ENCODE measurements at places on chromosomes 2 and 18.

- DNase-seq: no peak
These were observed 40.1 kb downstream of the RASGRP3 start for GRCh38 chr2:33516456-33516995.

- no peak for DNase-seq
These were observed 104.6 kb downstream of the RTN4 start for GRCh38 chr2:54945391-54946219.

GRCh38 chr18:62977512-62977911 is 262.2 kb downstream of the PHLPP1 start:
- no peak for DNase-seq

GRCh38 chr2:151007365-151007764 is 254.3 kb downstream of the RBM43 start:
- no peak for DNase-seq

- DNase-seq: no peak
These were observed 1046.0 kb upstream of the TMEFF2 start for GRCh38 chr2:193240752-193241151.

- DNase-seq: no peak
These were observed 483.0 kb upstream of the NRP2 start for GRCh38 chr2:205199165-205199850.

GRCh38 chr2:44226753-44227152 is 48.5 kb upstream of the SLC3A1 start:
- DNase-seq: no peak

DNA sequence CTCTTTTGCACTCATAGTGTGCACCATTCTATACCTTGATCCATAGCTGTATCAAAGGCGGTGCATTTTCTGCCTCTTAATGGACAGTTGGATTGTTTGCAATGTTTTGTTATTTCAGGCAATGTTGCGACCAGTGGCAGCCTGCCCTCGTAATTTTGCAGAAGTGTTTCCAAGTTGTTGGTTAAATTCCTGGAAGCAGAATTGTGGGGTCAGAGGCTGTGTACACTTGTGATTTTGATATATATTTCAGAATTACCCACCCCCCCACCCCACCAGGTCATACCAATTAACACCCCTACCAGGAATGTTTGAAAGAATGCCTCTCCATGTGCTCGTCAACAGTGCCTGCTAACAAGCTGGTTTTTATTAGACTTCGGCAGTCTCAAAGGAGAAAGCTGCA is 32.4 kb upstream of the IL1R1 start:
- DNase-seq: no peak

GRCh38 chr2:129160879-129161278 is 818.6 kb upstream of the RAB6C start:
- no peak for DNase-seq

DNA sequence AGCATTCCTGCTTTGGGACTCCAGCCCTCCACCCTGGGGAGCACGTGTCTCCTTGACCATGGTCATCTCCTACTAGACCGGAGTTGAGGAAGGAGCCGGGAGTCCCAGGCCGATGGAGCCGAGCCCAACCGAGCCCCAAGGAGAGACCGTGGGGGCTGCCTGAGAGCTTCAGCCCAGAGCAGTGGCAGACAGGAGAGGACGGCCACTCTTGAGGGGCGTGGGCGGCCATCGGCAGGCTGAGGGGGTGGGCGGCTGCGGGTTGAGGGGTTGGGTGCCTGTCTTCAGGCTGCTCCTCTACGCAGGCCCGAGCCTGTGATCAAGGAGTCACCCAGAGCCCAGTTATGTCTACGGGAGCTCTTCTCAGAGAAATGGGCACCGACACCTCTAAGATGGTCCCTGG is 158.7 kb downstream of the PXDN start:
- no peak for DNase-seq

GRCh38 chr2:209305026-209305425 is 118.8 kb upstream of the MAP2 start:
- no peak for DNase-seq

DNA sequence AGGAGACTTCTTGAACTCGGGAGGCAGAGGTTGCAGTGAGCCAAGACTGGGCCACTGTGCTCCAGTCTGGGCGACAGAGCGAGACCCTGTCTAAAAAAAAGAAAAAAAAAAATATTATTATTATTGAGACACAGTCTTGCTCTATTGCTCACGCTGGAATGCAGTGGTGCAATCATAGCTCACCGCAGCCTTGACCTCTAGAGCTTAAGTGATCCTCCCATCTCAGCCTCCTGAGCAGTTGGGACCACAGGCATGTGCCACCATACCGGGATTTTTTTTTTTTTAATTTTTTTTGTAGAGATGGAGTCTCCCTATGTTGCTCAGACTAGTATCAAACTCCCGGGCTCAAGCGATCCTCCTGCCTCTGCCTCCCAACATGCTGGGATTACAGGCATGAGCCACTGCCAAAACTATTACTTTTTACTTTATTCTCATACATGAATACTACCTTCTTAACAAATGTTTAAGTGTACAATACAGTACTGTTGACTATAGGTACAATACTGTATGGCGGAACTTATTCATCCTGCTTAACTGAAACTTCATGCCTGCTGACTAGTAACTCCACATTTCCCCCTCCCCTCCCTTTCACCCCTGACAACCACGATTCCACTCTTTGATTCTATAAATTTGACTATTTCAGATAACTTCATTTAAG is 15.5 kb downstream of the FBXO11 start:
- no peak for DNase-seq

- DNase-seq: no peak
These were observed 50.0 kb upstream of the DSG1 start for GRCh38 chr18:31267823-31268481.

DNA sequence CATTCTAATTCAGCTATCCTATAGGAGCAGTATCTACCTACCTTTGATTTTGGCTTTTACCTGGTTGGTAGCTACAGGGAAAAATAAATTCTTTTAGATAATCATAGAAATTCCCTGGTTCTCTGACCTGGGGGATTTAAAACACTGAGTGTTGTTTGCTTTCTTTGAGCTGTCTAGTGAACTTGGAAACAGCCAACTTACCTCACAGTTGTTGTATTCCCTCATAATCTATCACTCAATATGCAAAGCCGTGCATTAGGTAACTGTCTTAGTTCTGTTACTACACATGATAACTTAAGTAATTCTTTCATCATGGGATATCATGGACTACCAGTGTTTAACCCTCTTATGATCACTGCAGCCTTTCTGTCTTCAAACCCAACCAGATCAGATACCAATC is 127.8 kb downstream of the TTC27 start:
- DNase-seq: no peak

- no peak for DNase-seq
These were observed 91.8 kb upstream of the SKOR2 start for GRCh38 chr18:47343291-47343690.

DNA sequence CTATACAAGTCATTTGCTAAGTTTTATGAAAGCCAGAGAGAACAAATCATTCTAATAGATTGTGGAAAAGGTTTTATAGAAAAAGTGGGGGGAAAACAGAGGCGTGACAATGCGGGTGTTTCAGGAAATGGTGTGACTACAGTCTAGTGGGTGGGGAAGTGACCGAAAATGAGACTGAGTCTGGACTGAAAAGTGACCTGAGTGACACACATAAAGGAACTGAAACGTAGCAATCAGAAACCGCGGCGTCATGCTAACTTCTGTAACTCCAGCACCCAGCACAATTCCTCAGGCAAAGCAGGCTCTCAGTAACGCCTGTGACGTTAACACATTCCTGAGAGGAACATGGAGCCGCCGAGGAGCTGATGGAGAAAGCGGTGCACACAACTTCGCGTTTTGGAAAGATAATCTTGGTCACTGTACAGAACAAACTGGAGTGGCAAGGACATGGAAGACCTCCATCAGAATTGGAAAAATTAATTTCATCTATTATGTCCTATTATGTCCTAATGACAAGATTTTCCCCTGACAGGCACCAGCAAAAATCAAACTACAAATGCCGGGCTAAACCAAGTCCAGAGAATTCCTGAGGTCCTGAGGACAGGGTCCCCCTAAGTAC is 1.4 kb upstream of the CD226 start:
- DNase-seq: peak; percentile 28

- DNase-seq: no peak
These were observed 18.9 kb upstream of the FZD7 start for GRCh38 chr2:202014759-202015211.

- DNase-seq: no peak
These were observed 31.3 kb downstream of the SNED1 start for GRCh38 chr2:241029599-241030332.

GRCh38 chr2:9914384-9915065 is 37.0 kb upstream of the GRHL1 start:
- no peak for DNase-seq

DNA sequence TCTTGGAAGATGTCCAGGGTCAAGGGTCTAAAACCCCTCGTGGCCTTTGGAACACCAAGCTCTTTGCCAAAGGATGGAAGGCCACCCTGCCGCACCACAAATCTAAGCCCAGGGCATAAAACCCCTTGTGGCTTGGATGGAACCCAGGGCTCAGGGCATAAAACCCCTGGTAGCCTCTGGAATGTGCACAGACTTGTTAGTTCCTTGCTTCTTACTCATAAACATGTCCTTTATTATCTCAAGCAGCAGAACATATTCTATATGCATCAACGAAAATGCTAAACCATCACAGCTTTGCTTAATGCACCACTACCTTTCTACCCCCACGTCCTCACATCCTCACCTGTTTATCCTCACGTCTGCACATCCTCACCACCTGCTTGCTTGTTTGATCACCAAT is 998.0 kb downstream of the DSC3 start:
- DNase-seq: no peak

DNA sequence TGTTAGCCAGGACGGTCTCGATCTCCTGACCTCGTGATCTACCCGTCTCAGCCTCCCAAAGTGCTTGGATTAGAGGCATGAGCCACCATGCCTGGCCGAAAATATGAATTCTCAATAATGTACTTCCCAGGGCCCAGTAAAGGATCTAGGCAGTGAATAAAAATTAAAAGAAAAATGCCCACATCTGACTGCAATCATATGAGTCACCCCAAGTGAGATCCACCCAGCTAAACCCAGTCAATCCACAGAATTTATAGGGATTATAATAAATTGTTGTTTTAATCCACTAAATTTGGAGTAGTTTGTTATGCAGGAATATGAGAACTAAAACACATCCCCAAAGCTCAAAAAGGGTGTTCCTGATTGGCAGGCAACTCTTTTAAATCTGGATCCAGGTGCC is 93.5 kb upstream of the STK39 start:
- DNase-seq: no peak

- no peak for DNase-seq
These were observed 107.1 kb downstream of the TTN start for GRCh38 chr2:178700136-178700535.

DNA sequence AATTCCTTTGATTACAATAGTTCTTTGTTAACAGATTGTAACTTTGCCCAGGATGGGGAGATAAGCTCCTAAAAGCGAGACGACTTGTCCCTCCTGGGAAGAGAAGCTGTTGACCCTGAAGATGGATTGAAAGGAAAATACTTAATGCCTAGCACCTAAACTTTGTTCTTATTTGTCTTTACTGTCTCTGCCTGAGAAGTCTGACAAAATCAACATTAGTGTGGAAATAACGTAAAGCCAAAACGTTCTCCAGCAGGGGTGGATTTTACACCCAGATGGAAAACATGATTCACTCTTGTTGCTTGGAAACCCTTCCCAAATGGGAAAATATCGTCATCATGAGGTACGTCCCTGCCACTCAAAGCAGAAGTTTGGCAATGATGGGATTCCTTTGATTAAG is 450.1 kb downstream of the SLC4A3 start:
- no peak for DNase-seq

DNA sequence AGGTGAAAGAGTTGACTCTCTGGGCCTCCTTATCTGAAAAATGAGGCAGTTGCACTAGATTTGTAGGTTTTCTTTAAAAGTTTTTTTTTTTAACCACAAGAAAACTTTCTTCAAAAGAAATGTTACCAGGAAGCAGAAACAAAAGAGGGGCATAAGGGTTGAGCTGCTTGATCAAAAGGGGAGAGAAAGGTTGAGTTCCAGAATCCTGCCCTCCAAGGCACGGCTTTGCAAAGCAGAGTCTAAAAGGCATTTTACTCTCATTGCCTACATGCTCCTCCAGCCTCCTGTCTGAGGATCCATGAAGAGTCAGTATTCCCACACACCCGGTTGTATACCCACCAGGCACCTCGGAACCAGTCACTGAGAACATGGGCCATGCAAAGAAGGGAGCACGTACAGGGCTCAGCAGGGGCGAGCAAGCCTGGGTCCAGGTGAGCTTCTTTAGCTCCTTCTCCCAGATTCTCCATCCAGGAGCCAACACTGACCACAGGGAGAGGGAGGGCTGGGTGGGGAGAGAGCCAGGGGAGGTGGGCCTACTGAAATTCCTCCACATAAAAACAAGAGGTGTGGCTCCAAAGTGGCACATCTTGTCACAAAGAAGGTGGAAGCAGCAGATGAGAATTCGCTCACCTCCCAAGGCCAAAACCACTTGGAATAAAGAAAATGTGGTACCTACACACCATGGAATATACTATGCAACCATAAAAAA is 116.0 kb upstream of the EPC2 start:
- no peak for DNase-seq

DNA sequence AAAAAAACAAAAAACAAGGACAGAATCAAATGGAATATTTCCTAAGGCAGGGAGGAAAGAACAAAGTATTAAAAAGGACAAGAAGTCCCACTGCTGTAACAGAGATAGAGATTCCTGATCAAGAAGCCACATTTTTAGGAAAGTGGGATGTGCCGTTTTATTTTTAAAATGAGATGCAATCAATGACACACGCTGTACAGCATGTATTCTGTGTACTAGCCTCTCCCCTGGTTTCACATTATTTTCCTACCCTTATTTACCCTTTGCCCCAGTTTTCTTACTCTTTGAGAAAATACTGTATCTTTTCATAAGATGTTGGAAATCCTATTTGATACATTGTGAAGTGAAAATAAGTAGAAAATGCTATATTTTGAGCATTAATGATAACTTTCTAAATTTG is 45.8 kb downstream of the E2F6 start:
- DNase-seq: no peak

DNA sequence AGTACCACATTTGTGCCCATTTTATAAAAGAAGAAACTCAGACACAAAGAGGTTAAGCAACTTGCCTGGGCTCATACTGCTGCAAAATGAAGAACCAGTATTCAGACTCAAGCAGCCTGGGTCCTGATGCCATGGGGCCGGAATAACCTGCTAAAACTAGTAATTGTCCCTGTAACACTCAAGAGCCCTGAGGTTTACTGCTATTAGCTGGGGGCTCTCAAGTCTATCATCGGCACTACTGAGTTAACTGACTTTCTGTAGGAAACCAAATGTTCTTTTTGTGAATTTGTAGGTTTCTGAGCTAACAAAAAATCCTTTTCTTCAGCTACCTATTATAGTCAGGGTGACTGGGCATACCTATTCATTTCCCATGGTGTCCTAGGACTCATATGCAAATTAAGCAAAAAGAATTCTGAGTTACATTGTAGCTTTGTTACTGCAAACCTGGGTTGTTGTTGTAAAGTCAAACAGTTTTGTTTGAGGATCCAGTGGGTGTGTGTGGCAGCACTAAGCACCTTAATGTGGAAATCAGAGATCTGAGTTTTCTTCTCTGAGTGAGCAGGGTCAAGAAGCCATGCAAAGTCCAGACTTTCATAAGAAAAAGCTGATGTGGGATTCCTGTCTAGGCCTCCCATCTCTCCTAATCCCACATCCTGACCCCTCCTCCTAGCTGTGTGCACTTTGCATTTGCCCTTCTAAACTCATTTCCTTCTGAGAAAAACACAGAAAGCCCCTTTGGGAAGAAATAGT is 72.4 kb upstream of the TNP1 start:
- no peak for DNase-seq
